Uterus (tissue), 4 donors: ENCODE measurements at places on chromosomes 1 and 21. TPM values are rescaled to one million over a fixed set of nuclear protein-coding genes. Genes with fewer than 3 reads are reported as not detected.
A peak's percentile ranks its signal among the peaks of the same experiment; 100 is the strongest.

GRCh38 chr1:217136895-217137205, 413.6 kb upstream of the ESRRG start:
- DNase-seq, result no peak

EXTL2 gene
- 17.6 TPM for total RNA-seq

OR10Z1 gene
- not detected for total RNA-seq

DNA sequence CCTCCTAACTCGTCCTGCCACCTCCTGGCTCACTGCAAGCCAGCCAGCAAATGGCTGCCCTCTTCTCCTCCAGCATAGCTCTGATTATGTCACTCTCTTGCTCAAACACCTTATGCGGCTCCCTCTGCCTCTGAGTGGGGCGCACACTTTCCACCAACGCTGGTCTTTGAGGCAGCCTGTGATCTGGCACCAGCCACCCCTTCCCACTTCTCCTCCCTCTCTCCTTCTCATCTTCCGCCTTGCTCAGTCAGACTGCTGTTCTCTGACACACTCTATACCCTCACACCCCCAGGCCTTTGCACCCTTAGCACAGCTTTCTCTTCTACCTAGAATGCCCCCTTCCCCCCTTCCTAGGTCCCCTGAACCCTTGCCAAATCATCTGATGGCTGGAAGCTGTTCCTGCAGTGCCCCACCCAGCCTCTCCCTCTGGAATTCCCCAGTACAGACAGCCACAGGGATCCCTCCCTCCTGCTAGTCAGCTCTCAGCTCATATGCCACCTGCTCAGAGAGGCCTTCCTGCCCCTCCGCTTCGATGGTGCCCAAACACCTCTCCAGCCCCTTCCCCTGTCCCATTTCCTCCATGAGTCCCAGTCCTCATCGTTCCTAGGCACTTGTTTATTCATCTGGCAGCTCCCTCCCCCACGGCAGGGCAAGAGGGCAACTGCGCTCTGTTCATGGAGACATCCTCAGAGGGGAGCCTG, 21.7 kb upstream of the PEF1 start:
- DNase-seq, result no peak

GRCh38 chr1:66247415-66248208, 286.3 kb upstream of the SGIP1 start:
- DNase-seq, result no peak

MECR gene
- 7.4 TPM for total RNA-seq

ALG14 gene
- 6.7 TPM for total RNA-seq

DNA sequence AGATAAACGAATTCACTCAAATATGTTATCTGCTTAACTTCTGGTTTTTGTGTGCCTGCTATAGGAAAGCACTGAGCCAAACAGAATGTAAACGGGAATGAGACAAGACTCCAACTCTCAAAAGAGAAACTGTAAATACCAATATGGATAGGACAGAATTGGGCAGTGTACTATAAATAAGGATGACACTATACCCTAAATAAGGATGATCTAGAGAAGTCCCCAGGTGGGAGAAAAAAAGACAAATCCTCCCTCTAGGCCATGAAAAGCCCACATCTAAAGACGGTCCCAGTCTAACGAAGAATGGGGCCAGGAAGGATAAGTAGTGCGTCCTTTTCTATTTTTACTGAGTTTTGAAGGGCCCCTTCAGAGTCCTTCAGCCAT, 1.5 kb upstream of the GABPB2 start:
- DNase-seq, result no peak

GRCh38 chr1:30379684-30380624, 343.4 kb downstream of the MATN1 start:
- DNase-seq, result peak; percentile 64

CPT2 gene
- total RNA-seq, result 83.3 TPM

PGBD5 gene
- under 0.01 TPM for total RNA-seq

TFF1 gene
- not detected for total RNA-seq

- peak; percentile 75 for DNase-seq
Measured at GRCh38 chr1:155989242-155990004, 11.1 kb upstream of the ARHGEF2 start.

GRCh38 chr1:17826165-17826488, 71.0 kb downstream of the ACTL8 start:
- peak; percentile 17 for DNase-seq

OR2L5 gene
- total RNA-seq, result not detected

- no peak for DNase-seq
Measured at GRCh38 chr1:226569879-226570547, 21.4 kb downstream of the STUM start.
